EL (cell line): ENCODE measurements at places on chromosomes 11 and 22.

DNA sequence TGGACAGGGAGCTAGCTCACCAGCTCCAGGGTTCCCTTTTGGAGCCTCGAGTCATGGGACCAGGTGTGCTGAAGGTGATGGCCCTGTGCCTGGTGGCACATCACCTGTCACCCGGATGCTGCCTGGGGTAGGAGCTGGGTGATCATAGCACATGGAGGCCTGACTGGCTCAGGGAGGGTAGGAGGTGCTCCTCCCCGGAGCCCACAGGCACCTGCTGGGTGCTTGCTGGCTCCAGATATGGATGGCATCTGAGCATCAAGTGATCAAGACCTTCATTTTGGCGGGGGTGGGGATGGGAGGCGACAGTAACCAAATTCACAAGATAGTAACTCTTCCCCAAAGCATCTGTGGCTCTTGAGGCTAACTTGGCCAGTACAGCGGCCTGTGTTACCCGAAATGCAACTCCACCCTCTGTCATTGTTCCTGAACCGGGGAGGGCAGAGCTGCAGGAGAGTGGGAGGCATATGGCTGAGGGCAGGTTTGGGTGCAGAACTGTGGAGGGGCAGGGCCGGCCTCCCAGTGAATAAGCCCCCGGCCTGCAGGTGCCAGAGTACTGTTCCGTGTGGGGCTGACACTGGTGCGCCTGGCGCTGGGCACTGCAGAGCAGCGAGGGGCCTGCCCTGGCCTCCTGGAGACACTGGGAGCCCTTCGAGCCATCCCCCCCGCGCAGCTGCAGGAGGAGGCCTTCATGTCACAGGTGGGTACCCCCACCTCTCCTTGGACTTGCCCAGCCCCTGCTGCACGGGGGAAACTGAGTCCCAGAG, 4.7 kb downstream of the TBC1D10C start:
- DNase-seq = no peak

DNA sequence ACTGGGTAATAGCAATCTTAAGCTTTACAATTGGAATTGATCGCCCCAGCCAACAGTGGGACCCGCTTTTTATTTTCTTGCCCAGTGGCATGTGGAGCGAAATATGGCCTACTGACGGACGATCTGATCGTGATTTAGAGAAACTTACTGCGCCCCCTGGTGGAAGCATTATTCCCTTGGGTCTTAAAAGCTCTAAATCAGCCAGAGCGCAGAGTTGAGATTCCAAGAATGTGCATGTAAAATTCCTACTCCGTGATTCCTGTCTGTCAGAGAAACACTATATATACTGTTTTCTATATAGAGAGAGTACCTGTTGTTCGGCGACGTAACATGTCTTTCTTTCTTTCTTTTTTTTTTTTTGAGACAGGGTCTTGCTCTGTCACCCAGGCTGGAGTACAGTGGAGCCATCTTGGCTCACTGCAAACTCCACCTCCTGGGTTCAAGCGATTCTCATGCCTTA, 3.7 kb upstream of the DPF2 start:
- DNase-seq = peak; percentile 90

- DNase-seq = no peak
Observed at GRCh38 chr11:130783323-130783722, 133.0 kb downstream of the SNX19 start.

- no peak for DNase-seq
Observed at GRCh38 chr22:47139013-47139789, 376.8 kb downstream of the TBC1D22A start.

DNA sequence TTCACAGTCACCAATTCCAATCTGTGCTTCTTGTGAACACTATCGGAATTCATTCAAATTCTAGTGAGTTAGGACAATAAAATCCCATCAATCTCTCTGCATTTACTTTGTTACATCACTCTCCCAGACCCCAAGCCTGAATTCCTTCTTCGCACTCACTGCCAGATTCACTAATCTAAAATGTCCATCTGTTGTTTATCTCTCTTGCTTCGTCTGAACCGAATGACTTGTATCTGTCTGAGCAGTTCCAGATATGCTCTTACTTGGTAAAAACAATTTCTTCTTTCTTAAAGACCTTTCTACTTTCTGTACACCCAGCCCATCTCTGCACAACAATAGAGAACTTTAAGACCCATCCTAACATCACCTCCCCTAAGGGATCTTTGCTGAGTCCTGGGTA, 7.0 kb downstream of the MMP10 start:
- DNase-seq = no peak

GRCh38 chr11:116918925-116919655, 81.7 kb upstream of the APOA1 start:
- no peak for DNase-seq
